Ammon's horn (tissue), 1 donor: ENCODE measurements at places on chromosomes 4 and X.

DNA sequence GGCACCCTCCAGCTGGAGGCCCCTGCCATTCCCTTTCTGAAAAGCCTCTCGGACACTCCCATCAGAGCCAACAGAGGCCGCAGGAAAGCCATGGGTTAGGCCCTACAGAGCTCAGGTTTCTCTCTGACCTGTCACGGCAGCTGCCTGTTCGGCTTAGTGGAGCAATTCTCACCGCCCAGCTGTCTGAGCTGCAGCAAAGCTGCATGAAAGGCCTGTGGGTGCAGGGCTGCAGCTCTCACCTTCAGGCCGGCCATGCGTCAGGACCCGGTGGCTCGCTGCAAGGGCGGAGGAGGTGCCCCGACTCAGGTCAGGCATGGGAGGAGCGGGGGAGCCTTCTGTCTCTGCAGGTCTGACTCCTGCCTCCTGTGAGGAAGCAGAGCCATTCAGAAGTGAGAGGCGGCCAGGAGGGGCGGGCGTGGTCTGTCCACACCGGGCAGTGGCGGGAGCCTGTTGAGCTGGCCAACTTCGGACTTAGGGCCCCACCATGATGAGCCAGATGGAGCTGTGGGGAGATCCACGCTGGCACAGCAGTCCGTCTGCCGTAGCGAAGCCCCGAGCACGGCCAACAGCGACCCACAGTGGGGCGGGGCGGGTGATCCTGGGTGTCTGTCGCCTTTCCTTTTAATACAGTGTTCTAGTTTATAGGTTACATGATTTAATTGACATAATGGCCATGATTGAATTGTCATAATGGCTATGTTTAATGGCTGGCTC lies 23.4 kb downstream of the PDE6B start:
- DNase-seq = no peak

DNA sequence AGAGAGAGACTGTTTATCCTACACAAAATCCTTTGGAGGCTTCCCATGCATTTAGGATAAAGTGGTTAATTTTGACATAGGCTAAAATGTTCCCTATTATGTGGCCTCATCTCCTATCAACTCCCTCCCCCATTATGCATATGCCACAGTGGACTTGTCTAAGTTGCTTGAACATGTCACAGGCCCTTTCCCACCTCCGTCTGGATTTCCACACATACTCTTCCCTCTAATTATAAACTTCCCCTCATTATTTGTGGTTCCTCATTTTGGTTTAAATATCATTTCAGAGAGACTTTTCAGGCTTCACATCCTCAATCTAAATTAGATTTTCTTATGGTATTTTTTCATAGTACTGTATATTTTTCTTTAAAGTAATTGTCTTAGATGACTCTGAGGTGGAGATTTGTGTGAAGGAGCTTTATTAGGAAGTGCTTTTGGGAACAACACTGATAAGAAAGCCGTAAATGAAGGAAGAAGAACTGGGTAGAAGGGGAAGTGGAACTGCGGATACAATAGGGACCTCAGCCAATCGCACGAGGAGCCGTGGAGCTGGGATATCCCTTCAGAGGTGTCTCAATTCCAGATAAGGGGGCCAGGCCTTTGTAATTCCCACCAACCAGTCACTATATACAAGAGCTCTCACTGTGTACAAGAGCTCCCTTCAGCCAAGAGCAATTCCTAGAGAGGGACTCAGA lies 7.9 kb downstream of the C4orf17 start:
- peak; percentile 35 for DNase-seq

DNA sequence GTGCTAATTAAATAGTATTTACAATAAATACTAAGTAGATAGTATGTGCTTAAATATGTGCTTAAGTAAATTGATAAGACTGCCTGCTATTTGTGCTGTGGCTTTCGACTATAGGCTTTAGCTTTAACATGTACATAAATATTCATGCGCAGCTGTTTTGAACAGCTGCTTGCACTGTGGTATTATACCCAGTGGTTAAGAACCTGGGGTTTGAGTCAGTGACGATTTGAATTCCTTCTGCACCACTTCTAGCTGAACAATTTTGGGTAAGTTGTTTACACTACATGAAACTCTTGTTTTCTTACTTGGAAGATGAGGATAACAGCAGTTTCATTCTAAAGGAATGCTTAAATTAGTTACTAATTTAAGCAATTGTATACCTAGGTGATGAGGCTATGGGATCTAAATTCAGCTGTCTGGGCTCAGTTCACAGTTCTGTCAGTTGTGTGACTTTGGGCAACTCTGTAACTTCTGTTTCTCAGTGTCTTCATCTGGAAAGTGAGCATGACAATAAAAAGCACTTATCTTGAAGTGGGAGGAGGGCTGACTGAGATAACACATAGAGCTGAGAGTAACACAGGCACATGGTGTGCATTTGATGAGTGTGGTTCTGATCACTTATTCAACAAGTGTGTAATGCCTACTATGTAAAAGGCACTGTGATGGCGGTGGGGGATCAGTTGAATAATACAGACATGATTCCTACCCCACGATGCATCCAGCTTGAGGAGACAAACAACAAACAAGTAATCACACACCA lies 37.0 kb downstream of the HPGDS start:
- DNase-seq = no peak

- peak; percentile 63 for DNase-seq
These were observed 136.4 kb downstream of the ADGRL3 start for GRCh38 chr4:61336488-61336887.

- no peak for DNase-seq
These were observed 4.6 kb downstream of the BGN start for GRCh38 chrX:153499341-153499740.
